Activated T-cell treated with anti-CD3 and anti-CD28 coated beads for 1 hour (primary cell): ENCODE measurements at places on chromosomes 1 and 21.

- DNase-seq, result no peak
These were observed 50.3 kb upstream of the L1TD1 start for GRCh38 chr1:62144238-62144831.

DNA sequence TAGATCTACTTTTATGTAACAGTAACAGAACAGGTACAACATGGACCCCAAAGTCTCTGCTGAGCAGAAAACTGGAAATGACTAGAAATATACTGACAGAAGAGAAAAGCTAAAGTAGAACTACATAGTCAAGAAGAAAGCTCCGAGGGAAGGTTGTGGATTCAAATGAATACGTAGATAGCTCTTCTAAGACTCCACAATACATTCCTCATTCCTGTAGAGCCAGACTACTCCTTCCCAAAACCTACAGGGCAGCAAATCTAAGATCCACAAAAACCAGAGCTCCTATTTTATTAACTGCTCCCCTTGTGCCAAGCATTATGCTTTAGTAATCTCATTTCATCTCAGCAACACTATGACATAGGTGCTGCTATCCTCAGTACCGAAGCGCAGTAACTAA, 35.2 kb downstream of the ARID4B start:
- no peak for DNase-seq

DNA sequence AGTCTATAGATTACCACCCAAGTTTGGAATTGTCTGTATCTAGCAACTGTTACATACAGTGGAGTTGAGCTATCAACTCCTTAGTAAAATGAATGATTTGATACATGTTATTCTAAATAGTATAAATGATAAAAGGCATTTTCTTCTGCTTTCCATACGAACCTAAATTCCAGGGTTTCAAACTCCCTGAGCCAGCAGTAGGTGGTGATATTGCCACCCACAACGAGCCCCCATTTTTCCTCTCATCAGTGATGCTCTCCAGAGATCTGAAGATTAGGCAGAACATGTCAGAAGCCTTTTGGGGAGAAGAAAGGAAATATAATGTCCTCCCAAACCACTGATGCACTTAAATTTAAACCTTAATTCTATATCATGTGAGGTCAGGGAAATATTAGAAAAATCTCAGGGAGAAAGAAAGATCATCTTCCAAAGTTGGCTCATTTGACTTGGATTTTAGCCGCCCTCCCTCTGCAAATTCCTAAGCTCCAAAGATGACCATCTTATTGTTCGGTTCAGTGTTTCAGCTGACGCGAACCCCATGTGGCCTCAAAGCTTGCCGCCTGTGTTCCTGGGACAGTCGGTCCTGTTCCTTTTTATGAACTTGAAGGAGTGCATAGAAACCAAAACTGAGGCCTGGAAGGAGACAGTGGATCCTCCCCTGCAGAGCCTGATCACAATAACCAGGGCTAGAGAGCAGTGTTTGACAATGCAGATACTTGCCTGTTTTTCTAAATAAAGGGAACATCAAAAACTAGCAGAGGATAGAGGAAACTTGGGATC, 2.3 kb downstream of the EVA1C start:
- no peak for DNase-seq

DNA sequence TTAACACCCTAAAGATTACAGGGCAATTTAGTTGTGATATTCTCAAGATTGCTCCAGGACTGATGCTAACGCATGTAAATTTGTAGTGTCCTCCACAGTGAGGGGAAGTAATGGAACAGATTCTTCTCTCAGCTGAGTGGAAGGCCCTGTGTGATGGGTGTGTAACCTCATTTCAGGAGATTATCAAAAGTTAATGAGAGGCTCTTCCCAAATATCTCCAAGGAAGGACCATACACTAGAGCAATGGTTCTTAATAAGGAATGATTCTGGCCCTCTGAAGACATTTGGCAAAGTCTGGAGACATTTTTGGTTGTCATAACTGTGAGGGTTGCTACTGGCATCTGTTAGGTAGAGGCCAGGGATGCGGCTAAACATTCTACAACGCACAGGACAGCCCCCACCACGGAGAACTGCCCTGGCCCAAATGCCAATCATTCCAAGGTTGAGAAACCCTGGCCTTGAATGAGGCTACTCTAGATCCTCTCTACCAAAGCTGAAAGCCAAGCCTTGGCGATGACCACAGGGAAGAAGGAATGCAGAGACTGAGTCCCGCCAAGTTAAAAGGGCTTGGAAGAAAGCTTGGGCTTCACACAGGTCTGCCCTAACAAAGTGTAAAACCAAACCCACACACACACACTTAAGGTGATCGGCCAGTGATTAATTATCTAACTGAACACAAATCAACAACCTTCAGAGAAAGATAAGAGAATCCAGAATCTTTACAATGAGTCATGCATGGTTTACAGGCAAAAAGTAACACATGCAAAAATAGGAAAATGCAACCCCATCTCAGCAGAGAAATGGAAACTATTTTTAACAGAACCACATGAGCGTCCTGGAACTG, 135.8 kb downstream of the SYF2 start:
- DNase-seq, result no peak

DNA sequence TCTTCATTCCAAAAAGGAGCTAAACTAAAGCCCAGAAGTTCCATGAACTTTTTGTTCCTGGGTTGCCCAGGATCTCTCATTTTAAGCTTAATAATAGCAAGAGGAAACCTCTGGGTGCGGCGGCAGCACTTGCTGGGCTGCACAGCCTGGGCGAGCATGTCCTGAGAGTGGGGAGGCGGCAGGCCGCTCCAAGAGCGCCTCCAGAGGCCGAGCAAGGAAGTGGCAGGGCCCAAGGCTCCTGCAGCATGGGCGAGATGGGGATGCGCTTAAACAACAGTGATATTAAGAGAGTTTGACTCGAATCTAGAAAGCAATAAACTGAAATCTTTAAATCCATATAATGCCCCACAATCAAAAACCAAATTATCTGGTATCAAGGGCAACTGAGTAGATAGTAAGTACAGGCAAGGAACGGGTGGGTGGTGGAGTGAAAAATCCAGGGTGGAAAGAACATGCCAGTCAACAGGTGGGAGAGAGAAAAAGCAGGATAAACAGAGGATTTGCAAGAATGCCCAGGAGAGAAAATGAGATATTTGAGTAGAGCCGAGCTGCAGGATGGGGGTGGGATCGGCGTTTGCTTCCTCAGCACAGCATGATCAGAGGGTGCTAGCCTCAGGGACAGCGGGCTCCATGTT, 14.1 kb upstream of the TNR start:
- no peak for DNase-seq

GRCh38 chr21:25489673-25490072, 117.6 kb downstream of the MRPL39 start:
- no peak for DNase-seq
